Karpas-422 (cell line): ENCODE measurements at places on chromosomes 4 and X. TPM values are rescaled to one million over a fixed set of nuclear protein-coding genes. Genes with fewer than 3 reads are reported as not detected.

Gene GPRASP2
- 0.97 and 1.6 TPM in 2 replicates for total RNA-seq

Gene SMIM10
- not detected in 2 replicates for total RNA-seq

Gene ANXA10
- not detected in 2 replicates for total RNA-seq

Gene RHOXF2B
- not detected in 2 replicates for total RNA-seq

Gene C4orf51
- not detected in 2 replicates for total RNA-seq

DNA sequence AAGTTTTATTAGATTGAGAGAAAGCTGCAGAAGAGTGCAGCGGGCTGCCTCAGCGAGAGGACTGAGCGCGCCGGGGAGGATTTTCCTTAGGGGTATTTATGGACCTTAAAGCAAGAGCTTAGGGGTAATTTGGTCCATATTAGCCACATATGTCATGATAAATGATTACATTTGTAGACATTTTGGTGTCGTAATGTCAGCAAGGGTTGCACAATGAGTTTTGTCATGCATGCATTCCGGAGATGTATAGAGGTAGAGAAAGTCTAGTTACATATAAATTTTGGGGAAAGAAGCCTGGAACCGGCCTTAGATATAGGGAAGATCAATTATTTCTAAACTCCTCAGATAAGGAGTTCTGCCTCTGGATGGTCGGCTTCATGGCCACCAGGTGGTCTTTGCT, 10.0 kb downstream of the MGST2 start:
- peaks cover 16% of the 10 kb centered on the region for H3K4me1 ChIP-seq
- peak overlapping the region; percentile 63; the same call in 1 of the 2 replicates for H3K27ac ChIP-seq
- DNase-seq: no peak
- H3K36me3 ChIP-seq: peaks cover 21% of the 10 kb centered on the region
- H3K27me3 ChIP-seq: no peaks in the 10 kb centered on the region

DNA sequence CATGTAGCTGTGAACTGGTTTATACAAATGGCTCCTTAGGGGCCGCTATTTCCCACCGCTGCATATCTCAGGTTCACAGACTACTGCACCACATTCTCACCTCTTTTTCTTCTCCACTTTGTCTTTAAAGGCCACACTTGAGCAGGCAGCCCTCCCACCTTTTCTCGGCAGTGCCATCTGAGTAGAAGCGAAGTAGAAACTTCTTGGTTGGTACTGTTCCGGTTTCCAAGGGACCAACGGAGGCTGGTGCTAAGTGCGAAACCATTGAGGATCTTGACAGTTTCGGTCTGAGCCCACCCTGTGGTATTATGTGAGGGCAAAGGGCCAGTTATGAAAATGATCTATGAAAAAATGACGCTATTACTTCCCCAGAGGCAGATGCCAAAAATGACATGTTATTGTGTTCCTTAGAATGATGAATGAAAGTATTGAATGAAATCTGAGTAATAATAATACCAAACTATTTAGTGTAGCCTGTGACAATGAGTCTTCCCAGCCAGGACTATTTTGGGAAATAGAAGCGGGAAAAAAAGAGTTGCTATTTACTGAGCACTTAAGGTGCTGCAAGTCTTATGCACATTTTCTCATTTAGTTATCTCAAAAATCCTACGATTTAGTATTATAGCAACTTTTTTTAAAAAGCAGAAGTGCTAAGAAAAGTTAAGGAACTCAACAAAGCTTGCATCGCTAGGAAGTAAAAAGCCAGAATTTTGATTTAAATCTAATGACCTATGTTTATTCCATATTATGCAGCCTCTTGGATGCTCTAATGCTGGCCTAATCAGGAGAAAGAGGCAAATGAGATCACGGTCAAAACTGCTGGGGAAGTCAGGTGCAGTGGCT, 29.6 kb upstream of the CHRNA9 start:
- peak; percentile 98 for DNase-seq
- peak overlapping the region; percentile 64 for H3K4me3 ChIP-seq
- no peaks in the 10 kb centered on the region for H3K36me3 ChIP-seq
- peaks cover 89% of the 10 kb centered on the region for H3K4me1 ChIP-seq
- H3K27ac ChIP-seq: peak overlapping the region; percentile 100

DNA sequence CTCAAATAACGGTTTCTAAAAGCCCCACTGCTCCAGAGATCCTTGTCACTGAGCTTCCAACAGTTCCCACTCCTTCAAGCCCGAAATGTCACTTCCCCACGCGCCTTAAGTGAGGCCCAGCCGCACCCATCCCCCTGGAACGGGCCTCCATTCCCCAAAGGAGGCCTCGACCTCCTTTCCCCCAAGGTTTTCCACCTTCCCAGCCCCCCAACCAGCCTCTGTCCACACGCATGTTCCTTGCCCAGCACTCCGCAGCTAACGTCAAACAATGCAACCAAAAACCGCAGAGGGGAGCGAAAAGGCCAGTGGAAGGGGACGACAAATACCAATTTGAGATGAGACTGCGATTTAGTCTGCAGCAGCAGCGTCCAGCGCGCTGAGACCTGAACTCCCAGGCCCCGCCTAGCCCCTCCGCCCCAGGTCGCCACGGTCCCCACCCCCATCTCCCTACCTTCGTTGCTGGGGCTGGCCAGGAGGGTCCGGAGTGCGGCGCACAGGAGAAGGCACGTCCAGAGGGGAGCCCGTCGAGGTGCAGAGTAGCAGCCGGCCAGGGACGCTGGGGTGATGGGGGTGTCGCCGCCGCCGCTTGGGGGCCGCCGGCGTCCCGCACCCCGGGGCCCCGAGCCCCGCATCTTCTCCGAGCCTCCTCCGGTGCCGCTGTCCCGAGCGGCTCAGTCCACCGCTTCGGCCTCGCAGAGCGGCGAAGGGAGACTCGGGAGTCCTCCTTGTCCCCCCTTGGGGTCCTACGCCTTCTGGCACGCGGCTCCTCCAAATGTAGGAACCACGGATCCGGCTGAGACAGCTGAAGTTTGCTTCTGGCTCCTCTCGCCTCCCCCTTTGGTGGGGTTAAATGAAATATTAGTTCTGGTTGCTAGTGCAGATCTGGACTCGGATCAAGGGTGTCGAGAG, 924 bp downstream of the EPHA5 start:
- no peaks in the 10 kb centered on the region for H3K4me1 ChIP-seq
- no peaks in the 10 kb centered on the region for H3K27me3 ChIP-seq
- no peak overlapping the region for H3K4me3 ChIP-seq
- H3K36me3 ChIP-seq: no peaks in the 10 kb centered on the region
- no peak overlapping the region for H3K27ac ChIP-seq
- DNase-seq: no peak

GRCh38 chr4:3360777-3361176, 68.0 kb downstream of the RGS12 start:
- no peaks in the 10 kb centered on the region for H3K27me3 ChIP-seq
- no peak for DNase-seq
- no peaks in the 10 kb centered on the region for H3K36me3 ChIP-seq
- no peak overlapping the region for H3K4me3 ChIP-seq

DNA sequence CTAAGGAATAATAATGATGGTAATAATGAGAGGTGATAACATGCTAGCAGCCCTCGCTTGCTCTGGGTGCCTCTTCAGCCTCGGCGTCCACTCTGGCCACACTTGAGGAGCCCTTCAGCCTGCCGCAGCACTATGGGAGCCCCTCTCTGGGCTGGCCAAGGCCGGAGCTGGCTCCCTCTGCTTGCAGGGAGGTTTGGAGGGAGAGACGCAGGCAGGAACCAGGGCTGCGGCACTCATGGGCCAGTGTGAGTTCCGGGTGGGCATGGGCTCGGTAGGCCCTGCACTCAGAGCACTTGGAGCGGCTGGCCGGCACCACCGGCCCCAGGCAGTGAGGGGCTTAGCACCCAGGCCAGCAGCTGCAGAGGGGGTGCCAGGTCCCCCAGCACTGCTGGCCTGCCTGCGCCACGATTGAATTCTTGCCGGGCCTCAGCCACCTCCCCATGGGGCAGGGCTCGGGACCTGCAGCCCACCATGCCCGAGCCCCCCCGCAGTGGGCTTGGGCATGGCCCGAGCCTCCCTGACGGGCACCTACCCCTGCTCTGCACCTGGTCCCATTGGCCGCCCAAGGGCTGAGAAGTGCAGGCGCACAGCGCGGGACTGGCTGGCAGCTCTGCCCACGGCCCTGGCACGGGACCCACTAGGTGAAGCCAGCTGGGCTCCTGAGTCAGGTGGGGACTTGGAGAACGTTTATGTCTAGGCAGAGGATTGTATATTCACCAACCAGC, 7.1 kb upstream of the ADH1C start:
- DNase-seq: no peak
- H3K4me3 ChIP-seq: no peak overlapping the region
- H3K27ac ChIP-seq: no peak overlapping the region

- no peak overlapping the region for H3K27ac ChIP-seq
- no peak overlapping the region for H3K4me3 ChIP-seq
- no peaks in the 10 kb centered on the region for H3K36me3 ChIP-seq
- no peak for DNase-seq
- no peaks in the 10 kb centered on the region for H3K27me3 ChIP-seq
Observed at GRCh38 chr4:172826861-172827260, 341.8 kb upstream of the GALNT7 start.

DNA sequence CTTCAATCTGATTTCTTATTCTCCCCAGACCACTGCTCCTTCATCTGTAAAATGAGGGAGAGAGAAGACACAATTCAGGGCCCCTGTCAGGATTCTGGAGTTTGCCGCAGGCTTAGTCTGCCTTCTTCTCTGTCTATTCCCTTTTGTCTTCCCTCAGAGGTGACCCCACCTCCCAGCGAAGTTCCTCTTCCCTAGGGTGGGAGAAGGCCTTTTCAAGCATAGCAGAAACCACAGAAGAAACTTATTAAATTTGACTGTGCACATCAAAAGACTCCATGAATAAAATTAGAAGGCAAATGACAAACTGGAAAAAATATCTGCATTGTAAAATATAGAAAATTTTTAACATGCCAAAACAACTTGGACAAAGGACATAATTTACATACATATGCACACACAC, 148.8 kb downstream of the HNRNPD start:
- no peaks in the 10 kb centered on the region for H3K27me3 ChIP-seq
- H3K4me1 ChIP-seq: peaks cover 10% of the 10 kb centered on the region
- H3K27ac ChIP-seq: no peak overlapping the region
- H3K4me3 ChIP-seq: no peak overlapping the region
- H3K36me3 ChIP-seq: no peaks in the 10 kb centered on the region

DNA sequence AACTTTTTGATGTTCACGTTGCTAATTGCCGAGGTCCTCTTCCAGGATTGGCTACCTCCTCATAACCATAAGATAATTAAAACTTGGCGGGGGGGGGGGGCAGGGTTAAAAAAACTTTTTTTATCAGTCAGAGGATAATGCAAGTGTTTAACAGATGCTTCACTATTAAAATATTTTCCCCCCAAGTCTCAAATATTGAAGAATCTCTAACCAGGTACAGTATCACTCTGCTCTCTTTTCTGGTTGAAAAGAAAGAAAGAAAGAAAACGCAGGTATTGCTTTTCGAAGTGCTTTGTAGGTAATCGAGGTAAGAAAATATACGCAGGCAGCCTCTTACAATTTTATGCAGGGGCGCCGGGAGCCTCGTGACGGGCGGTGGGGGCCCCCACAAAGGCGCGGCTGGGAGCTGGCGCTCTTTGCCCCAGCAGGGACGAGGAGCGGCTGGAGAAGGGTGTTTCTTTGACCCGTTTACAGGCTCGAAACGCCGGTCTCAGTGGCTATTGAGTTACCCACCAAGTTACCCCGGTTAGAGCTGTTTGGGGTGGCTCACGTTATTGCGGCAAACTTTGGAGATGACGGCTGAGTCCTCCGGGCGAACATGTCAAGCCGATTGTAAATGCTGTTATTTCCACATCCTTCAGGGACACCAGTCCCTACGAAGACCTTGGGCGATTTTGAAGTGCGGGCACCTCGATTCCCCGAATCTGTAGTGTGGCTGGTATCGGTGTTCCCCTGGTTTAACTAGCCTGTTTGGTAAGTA, 477 bp upstream of the HAND2 start:
- H3K4me1 ChIP-seq: no peaks in the 10 kb centered on the region
- H3K36me3 ChIP-seq: no peaks in the 10 kb centered on the region
- no peak overlapping the region for H3K27ac ChIP-seq
- no peaks in the 10 kb centered on the region for H3K27me3 ChIP-seq
- no peak overlapping the region for H3K4me3 ChIP-seq

GRCh38 chr4:184804621-184805020, 21.1 kb downstream of the ACSL1 start:
- DNase-seq: no peak
- no peaks in the 10 kb centered on the region for H3K36me3 ChIP-seq
- no peaks in the 10 kb centered on the region for H3K27me3 ChIP-seq
- H3K4me1 ChIP-seq: peaks cover 2% of the 10 kb centered on the region; the same call in 1 of the 2 replicates

GRCh38 chrX:37314531-37314930, 34.6 kb upstream of the PRRG1 start:
- H3K36me3 ChIP-seq: no peaks in the 10 kb centered on the region
- H3K27me3 ChIP-seq: no peaks in the 10 kb centered on the region
- H3K4me1 ChIP-seq: no peaks in the 10 kb centered on the region

GRCh38 chr4:103645991-103646390, 73.8 kb downstream of the TACR3 start:
- no peak for DNase-seq
- no peaks in the 10 kb centered on the region for H3K4me1 ChIP-seq
- no peaks in the 10 kb centered on the region for H3K27me3 ChIP-seq

- no peaks in the 10 kb centered on the region for H3K36me3 ChIP-seq
- no peak overlapping the region for H3K27ac ChIP-seq
- no peak overlapping the region for H3K4me3 ChIP-seq
- no peak for DNase-seq
- H3K4me1 ChIP-seq: no peaks in the 10 kb centered on the region
Observed at GRCh38 chrX:109268340-109268739, 213.5 kb downstream of the GUCY2F start.

DNA sequence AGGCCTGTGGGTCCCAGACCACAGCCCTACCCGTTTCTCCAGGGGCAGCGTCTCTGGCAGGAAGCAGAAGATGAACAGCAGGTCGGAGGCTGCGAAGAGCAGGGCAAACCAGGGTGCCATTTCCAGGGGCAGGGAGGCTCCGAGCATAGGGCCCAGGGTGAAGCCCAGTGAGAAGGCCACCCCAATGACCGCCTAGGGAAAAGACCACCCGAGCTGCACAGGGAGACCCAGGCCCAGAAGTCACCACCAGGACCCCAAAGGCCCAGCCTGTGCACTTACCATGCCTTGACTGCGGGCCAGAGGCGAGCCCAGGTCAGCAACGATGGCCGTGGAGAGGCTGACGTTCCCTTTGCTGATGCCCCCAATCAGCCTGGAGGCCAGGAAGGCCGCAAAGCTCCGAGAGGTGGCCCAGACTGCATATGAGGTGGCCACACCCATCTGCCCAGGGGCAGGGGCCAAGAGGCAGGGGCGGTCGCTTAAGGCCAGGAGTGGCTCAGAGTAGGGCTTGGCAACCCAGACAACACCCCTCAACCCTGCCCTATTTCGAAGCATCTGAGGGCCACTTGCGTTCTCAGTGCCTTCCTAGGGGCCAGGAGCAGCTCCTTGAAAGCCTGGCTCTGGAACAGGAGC, 30.8 kb downstream of the NOP14 start:
- H3K4me3 ChIP-seq: peak overlapping the region; percentile 81; the same call in 1 of the 2 replicates
- DNase-seq: no peak
- peaks cover 17% of the 10 kb centered on the region; the same call in 1 of the 2 replicates for H3K36me3 ChIP-seq
- peaks cover 49% of the 10 kb centered on the region for H3K4me1 ChIP-seq
- no peaks in the 10 kb centered on the region for H3K27me3 ChIP-seq
